Hindlimb muscle (tissue), 1 donor: ENCODE measurements at places on chromosomes 7 and 10.

DNA sequence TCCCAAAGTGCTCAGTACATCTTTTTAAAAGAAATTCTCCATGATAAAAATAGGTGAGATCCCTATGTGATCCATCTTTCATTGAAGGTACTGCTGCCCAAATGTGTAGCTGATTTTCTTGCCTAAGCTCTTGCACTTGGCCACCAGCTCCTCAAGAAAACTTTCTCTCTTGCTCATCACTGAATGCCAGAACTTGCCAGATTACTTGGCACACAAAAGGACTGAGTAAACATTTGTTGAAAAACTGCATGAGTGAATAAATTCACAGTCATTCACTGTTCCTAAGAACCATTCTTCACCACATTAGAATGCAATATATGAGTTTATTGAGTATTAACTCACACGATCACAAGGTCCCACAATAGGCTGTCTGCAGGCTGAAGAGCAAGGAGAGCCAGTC, 99.9 kb downstream of the TRIL start:
- DNase-seq, result no peak

GRCh38 chr7:15891151-15891881, 204.8 kb upstream of the MEOX2 start:
- peak; percentile 40 for DNase-seq

GRCh38 chr10:122503012-122503411, 41.7 kb downstream of the HTRA1 start:
- no peak for DNase-seq

DNA sequence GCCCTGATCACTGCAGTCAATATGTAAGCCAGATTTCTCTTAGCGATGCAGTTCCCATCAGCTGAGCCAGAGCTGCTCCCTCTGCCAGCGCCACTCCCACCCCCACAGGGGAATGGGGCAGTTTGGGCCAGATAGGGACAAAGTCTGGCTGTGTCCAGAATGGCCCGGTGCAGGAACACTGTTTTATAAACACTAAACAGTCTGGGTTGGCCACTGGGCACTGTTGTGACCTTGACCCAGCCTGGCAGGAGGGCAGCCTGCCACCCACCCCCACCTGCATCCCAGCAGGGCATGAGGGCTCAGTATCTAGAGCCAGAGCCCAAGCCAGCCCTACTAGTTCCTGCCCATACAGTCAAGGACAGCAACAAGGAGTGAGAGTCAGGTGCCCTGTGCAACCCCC, 1.3 kb downstream of the OGDHL start:
- no peak for DNase-seq

- DNase-seq, result no peak
Measured at GRCh38 chr10:133225707-133226191, 4.3 kb upstream of the UTF1 start.

GRCh38 chr7:12963435-12963834, 276.0 kb downstream of the ARL4A start:
- no peak for DNase-seq

DNA sequence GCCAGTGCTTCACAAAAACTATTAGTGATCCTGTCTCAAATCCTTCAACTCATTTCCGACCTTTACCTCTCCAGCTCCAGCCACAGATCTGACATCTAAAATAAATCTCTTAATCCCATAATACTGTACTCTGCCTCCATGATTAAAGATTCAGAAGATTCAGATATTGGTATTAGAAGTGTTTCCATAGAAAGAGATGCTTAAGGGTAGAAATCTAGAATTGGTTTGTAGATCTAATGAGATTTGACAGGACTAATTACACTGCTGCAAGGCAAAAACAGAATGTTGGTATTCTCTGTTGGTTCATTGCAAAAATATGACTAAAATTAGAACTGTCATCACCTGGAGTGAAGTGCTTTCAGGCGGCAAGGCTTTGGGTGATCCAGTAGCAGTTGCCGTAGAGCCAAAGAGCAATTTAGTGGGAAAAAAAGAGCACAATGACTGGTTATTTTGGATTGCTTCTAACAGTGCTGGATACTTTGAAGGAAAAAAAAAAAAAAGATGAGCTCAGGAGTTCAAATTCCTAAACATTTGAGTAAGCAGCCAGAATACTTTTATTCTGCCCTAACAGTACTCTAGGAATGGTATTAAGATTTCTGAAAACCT, 940.1 kb upstream of the SORCS1 start:
- no peak for DNase-seq

GRCh38 chr10:46560381-46560780, 3.9 kb upstream of the GPRIN2 start:
- DNase-seq, result no peak

DNA sequence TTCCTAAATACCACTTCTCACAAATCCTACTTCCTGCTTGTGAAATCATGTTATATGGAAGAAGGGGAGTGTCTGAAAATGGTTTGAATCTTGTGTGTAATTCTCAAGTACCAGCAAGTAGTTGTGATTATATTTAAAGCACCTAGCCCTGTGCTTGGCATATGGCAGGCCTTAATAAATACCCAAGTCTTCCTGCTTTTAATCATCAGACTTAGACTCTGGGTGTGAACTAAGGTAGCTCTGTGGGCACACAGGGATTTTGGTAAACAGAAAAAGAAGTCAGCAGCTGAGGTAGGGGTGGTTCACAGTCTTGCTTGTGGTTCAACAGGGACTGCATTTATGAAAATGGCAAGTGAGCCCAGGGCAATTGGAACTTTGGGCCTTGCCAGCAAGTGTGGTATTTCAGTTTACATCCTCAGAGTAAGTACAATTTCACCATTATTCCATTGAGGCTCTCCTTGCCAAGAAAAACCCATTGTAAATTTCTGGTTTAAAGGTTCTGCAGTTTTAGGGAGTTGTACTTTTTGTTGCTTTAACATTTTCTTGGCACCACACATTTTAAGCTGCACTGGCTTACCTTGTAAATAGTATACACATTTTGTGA, 215.5 kb downstream of the AUTS2 start:
- no peak for DNase-seq

- no peak for DNase-seq
Measured at GRCh38 chr7:157922576-157922975, 585.8 kb downstream of the DNAJB6 start.

DNA sequence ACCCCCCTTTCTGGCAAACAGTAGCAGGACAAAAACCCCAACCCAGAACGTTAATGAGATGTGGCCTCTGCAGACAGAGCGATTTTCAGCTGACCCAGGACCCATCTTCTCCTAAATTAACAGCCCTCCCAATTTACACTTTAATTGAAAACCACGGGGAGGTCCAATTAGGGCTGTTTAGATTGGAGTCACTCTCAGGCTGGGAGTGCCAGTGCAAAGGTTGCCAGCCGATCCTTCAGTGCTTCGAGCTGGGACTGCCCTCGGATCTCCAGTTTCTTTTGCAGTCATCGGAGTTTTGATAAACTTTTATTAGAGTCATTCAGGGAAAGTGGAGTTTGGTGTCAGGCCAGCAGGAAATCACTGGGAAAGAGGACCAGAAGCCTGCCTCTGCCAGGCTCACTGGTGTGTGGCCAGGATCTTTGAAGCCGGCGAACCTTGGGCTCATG, 108.0 kb downstream of the DOCK1 start:
- DNase-seq, result no peak

DNA sequence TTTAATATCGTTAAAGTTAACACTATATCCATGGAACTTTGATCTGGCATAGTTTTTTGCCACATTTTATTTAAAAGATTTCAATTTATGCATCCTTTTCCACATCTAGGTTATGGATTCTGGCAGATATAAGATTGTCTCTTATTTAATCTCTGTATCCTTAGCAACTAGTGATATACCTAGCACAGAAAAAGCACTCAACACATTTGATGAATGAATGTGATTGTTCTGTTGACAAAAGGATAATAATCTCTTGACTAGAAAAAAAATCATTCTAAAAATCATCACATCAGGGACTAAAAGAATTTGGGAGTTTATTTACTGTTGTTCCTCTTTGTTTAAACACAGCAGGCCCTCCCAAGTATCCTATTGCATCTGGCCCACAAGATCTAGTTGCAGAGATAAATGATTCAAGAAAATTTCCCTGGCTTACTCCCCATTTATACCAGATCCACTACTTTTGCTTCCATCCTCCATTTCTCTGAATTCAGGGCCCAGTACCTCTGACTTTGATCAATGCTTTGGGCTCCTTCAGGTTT, 84.0 kb upstream of the C1GALT1 start:
- DNase-seq, result no peak

GRCh38 chr7:24017519-24017918, 266.5 kb upstream of the NPY start:
- no peak for DNase-seq

- no peak for DNase-seq
Measured at GRCh38 chr10:71812913-71813590, 38.0 kb downstream of the PSAP start.

GRCh38 chr10:26770069-26770468, 72.6 kb downstream of the PDSS1 start:
- no peak for DNase-seq

DNA sequence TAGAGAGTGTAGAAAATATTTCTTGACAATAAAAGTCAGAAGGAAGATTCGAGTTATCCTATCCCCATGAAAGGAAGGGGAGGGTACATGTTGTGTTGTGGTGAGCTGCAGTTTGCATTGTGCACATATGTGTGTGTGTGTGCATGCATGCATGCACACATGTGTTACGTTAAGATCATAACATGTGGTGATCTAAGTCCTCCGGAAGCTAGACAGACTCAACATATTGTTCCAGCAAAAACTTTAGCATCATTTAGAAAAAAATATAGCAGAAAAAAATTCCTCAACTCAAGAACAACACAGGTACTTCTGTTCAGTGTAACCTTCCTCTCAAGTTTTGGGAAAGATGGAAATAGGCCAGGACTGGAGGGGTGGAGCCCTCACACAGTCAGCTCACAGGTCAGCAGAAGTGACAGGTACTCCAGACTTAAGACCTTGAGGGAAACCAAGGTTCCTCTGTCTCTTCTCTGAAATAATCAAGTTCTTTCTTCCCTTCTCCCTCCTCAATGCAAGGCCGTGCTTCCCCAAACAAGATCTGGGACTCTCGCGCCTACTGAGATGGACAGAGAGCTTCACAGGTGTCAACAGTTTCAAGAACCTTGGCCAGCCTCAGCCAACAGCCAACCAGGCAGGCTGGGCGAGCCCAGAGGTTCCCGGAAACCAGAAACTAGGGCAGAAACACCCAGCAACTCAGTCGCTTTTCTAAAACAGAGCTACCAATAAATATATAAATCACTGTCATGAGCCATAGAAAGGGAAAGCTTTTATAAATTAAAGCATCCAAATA, 205.2 kb downstream of the FAM107B start:
- no peak for DNase-seq

- no peak for DNase-seq
Measured at GRCh38 chr7:69625238-69625637, 27.0 kb downstream of the AUTS2 start.

DNA sequence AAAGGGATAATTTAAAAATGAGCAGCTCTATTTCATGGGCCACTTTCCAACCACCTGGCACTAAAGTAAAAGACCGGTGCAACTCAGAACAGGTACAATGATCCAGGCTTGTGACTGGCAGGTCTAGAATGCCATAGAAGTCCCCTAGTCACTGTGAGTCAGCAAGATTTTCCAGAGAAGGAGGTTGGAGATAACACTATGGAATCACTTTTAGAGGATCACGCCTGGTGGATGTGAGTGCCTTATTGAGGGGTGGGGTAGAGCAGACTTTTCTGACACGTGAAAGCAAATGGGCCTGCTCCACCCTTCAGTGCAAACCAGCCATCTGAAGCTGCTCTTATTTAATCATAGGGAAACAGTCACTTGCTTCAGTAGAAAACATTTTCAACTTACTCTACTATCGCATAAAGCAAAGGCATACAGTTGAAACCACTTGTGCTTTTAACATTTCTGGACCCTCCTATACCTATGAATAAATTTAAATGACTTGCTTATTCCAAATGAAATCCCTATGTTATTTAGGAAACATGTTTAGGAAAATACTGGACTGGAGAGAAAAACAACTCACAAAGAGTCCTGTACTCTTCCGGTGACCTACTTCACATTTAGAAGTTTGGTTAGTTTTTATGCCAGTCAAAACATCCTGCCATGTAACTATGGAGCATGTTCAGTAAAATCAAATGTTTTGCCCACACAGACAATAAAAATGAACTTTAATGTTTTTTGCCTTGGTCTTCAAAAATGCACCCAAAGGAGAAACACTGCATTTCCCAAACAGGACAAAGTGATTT, 21.5 kb upstream of the AKR1C1 start:
- DNase-seq, result no peak

GRCh38 chr7:105691082-105691679, 109.9 kb upstream of the EFCAB10 start:
- peak; percentile 17 for DNase-seq

DNA sequence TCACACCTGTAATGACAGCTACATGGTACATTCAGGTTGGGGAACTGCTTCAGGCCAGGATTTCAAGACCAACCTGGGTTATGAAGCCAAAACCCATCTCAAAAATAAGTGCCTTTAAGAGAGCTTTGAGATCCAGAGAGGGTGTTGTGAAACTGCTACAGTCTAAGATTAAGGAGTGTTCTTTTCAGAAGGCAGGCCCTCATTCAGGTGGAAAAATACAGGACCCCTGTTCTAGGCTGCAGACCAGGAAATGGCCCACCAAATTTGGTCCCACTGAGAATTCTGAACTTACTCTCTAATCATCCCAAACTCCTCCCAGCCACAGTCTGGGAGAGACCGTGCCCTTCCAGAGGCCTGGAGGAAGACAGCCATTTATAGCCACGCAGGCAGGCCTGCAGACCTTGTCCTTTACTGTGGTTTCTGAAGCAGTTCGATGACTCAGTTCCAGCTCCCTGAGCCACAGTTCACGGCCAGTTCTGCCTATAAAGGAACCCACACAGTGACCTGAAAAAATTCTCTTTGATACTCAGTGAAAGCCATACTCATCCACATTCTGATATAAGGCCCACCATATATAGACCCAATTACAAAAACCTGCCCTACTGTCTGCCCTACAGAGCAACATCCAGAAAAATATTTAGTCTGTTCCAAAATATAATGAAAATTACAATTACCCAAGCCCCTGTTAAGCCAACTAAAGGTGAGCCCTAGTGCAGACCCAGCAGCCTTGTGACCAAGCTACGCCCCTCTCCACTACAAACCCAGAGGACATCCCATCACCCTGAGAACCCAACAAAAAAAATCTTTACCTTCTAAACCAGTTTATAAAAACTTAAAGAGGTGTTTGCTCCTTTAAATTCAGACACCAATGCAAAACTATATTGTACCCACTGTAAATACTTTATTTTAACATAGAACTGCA, 21.2 kb downstream of the ZNF680 start:
- no peak for DNase-seq

DNA sequence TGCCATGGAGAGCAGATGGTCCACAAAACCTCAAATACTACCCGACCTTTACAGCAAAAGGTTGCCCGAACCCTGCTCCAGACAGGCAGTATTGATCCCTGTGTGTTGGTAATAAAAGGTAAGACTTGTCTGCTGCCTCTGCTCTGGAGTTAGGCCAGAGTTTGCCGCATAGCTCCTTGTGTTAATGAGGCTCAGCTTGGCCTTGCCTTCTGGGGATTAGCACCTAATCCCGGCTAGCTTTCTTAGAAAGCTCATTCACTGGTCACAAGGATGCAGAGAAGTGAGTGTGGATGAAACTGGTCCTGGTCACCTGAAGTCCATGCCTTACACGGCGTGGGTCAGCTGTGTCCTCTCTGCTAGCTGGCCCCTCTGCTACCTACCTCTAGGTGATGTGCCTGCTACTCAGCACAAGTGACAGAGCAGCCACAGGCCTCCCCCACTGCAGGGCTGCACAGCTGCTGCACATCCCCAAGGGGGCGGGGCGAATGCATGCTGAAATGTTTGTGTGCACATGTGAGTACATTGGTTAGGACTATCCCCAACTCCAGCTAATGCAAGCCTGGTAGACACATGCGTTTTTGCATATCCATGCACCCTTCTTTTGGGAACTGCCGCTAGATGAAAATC, 31.7 kb upstream of the SYPL1 start:
- DNase-seq, result no peak

- no peak for DNase-seq
Measured at GRCh38 chr7:10770176-10770575, 203.5 kb upstream of the PHF14 start.
